SK-N-DZ (cell line): ENCODE measurements at places on chromosomes 1 and 21.
A peak's percentile ranks its signal among the peaks of the same experiment; 100 is the strongest.

- no peak for DNase-seq
Measured at GRCh38 chr1:183195142-183195574, 9.1 kb downstream of the LAMC2 start.

- DNase-seq = no peak
Measured at GRCh38 chr1:6700853-6701436, 671 bp downstream of the DNAJC11 start.

DNA sequence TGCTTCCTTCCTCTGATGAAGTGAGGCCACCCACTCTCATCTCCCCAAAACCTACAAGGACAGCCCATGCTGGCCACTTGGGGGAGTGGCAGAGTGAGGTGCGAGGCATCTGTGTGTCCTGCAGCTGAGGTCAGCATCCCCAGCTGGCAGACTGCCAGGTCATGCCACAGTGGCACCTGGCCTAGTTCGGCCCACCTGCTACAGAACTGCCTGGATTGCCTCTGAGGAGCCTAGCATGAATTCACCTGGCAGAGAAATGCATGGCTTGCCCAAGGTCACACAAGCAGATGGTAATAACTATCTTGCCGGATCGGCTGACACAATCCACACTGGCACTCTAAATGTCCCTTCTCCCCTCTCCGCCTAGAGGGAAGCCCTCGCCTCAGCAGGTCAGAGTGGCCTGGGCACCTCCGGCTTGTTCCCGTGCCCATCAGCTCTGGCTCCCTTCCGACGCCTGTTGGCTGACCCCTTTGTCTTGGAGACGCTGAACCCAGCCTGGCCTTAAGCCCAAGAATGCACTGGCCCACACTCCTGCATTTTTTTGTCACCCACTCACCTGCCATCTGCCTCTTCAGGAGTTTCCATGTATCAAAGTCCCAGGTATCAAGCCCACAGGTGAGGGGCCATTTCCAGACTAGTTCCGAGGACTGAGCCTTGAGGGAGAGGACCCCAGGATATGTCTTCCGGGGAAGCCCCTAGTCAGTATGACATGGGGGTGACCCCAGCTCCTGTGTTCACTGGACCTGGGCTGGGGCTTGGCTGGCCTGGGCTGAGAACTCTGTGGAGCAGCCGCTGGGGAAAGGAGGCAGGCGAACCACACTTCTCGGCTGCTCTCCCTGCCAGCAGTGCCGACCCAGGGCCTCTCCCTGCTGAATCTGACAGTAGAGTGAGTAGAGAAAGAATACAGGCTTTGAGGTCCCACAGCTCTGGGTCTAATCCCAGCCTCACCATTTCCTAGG, 21.7 kb downstream of the ECE1 start:
- no peak for DNase-seq

- no peak for DNase-seq
Measured at GRCh38 chr1:41764656-41765055, 154.1 kb downstream of the HIVEP3 start.

DNA sequence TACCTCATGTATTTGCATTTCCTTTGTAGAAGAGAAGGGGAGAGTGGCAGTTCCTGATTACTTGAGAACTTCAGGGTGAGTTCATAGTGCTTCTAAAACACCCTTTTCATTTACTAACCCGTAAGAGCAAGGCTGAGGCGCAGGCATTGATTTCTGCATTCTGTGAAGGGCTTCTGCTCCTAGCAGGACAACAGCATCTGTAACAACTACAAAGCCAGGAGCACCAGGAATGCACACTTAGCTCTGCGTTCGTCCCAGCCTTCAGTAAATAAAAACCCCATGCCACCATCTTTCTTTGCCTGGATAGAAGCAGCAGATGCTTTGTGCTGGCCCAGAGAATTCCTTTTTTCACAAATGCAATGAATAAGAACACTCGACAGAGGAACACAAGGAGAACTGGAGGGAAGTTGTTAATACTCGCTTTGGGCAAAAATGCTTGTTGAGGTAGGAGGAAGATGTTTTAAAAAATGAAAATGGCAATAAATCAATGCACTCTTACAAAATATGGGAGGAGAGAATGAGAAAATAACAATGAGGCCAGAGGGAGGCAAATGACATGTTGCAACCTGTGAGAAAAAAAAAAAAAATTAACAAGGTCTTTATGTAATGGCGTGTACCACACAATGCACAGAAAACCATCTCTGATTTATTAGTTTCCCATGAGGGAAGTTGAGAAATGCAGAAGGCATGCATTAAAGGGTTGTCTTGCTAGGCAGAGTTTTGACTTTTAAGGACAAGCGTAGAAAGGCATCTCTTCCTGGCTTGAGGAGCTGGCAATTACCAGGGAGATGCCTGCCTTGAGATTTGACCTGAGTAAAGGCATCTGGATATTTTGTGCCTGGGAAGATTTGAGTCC, 418.8 kb downstream of the DISC1 start:
- DNase-seq = no peak

GRCh38 chr21:20949884-20950283, 48.3 kb upstream of the NCAM2 start:
- no peak for DNase-seq

- no peak for DNase-seq
Measured at GRCh38 chr1:246302711-246303317, 204.3 kb downstream of the SMYD3 start.

DNA sequence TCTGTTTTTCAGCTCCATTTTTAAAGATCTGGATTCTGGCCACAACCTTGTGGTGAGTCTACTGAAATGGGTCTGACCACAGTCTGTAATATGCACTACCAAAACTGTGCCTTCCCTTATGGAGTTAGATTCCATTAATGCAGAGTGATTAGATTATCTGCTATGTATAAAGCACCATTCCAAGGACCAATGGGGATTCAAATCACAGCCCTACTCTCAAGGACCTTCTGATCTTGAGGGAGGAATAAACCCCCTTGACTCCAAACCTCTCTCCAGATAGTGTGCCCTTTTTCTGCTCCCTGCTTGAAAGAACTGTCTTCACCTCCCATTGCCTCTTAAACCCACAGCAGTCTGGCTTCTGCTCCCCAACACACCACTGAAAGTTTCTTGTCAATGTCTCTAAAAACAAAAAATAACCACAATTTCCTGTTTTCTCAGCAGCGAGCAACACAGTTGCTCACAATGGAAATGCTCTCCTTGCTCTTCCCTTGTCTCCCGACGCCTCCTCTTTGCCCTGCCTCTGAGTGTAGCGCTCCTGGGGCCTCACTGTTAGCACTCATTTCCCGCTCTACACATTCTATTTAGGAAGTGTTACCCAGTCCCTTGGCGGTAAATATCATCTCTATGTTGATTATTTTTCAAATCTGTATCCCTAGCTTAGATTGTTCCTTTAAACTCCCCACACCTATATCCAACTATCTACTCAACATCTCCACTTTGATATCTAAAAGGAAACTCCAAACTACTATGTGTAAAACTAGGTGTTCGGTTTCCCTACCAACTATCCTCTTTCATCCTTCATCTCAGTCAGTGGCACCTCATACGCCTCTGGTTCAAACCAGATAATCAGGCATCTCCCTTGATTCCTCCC, 13.6 kb downstream of the PCNX2 start:
- DNase-seq = no peak

DNA sequence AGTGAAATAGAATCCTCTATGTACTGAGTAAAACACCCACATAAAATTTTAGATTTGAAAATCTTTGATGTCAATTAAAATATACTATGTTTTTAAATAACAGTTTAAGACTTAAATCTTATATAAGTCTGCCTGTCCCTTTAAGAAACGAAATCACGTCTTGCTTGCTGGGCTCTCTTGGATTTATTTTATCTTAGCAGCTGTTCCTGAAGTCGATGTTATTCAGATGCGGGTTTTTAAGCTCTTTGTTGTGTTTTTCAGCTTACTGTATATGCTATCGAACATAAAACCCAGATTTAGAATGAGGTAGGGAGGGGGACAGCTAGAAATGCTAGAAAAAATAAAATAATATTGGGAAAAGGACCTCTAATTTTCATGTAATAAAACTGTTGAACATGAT, 11.1 kb upstream of the SSX2IP start:
- no peak for DNase-seq

- no peak for DNase-seq
Measured at GRCh38 chr1:109432336-109432735, 6.1 kb upstream of the PSMA5 start.

- DNase-seq = no peak
Measured at GRCh38 chr21:46483300-46484295, 24.9 kb downstream of the DIP2A start.

GRCh38 chr21:45284456-45284741, 3.3 kb downstream of the POFUT2 start:
- no peak for DNase-seq

- DNase-seq = no peak
Measured at GRCh38 chr1:33117440-33118085, 36.6 kb downstream of the AZIN2 start.

DNA sequence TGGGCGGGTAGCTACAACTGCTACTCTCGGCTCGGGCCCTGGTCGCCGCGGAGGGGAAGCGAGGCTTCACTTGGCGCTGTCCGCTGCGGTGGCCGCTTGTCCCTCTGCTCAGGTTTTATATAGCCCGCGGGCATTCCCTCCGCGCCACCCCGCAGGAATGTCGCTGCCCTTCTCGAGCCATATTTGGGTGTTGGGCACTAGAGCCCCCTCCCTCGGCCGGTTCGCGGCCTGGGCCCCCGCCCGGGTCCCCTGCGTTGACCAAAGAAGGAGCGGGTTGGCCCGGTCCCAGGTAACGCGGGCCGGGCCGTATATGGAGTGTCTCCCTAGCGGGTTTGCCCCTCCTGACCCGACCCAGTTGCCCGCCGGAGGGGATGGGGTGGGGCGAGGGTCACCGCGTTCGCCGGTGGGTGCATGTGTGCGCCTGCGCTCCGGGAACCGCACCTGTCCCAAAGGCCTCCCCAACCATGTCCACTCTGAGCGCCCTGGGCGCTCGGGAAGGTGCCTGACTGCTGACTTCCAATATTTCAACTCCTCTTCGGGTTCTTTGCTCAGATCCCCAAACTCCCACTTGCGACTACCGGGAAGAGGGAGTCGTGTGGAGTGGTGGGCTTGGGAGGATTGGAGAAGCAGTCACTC, at the start of gene ACTA1:
Gene ACTA1, minus strand, starts transcription at position 90 of the 636 bp plus-strand sequence. CDS start 979 bp downstream, outside the sequence.
- no peak for DNase-seq

DNA sequence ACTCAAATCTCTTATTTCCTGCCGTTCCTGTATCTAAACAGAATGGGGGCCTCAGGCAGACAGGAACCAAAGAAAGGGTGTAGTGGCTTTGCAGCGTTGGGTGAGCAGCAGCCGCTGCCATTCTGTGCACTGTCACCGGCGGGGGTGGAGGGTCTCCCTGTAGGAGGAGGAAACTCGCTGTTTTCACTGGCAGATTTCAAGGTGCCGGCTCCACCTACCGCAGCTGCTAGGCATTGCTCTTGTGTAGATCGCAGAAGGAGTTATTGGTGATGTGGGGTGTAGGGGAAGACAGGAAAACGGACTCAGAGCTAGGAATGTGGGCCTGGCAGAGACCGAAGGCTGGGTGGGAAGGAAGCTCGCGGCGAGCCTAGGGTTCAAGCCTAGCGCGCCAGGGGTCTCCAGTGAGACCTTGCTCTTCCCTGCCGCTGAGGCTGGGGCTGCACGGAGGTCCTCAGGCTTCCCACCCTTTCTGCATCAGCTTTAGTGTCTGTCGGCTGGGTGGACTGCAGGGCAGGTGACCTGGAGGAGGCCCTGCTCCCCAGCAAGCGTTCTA, 20.8 kb downstream of the ATP5PO start:
- DNase-seq = peak; percentile 87

DNA sequence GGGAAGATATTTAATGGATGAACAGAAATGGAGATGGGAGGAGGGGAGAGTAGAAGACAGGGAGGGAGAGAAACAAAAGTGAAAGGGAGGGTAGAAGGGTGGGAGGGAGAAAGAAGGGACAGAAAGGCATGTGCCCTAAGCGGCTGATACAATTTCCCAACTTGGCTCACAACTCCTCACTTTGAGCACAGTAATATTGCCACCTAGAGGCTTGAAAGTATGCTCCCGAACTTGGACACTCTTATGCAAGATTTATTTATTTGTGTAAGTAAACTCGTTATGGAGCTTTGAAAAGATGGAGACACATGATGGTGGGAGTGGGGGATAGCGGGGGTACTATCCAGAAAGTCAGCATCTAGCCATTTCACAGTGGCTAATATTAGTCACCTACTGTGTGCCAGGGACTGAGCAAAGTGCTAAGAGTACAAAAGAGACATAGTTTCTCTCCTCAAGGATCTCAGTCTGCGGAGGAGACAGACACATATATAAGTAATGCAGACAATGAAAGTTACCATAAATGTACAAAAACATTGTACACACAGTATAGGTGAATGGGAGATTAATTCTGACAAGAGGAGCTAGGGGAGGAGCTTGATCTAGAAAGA, 189.7 kb downstream of the SEC16B start:
- peak; percentile 3 for DNase-seq

- DNase-seq = no peak
Measured at GRCh38 chr1:3903141-3904005, 3.3 kb upstream of the C1orf174 start.
